ENCODE measurements at places on chromosomes 13 and 19. TPM values are rescaled to one million over a fixed set of nuclear protein-coding genes. Genes with fewer than 3 reads are reported as not detected.

Gene CGB5
- not detected for polyA plus RNA-seq

Gene NCCRP1
- polyA plus RNA-seq, result 0.40 TPM

Gene ZNF177
- 0.97 TPM for polyA plus RNA-seq

Gene GRIK5
- polyA plus RNA-seq, result 1.2 TPM

Gene PGPEP1
- polyA plus RNA-seq, result 17.2 TPM

Gene PGLYRP2
- polyA plus RNA-seq, result not detected

Gene ATP7B
- 3.2 TPM for polyA plus RNA-seq

Gene SYNGR4
- not detected for polyA plus RNA-seq

Gene ZNF99
- polyA plus RNA-seq, result not detected
